ENCODE measurements at places on chromosomes 7 and 10. TPM values are rescaled to one million over a fixed set of nuclear protein-coding genes. Genes with fewer than 3 reads are reported as not detected.

GRCh38 chr10:77187376-77187999 lies 450.1 kb downstream of the KCNMA1 start:
- DNase-seq, result no peak

DNA sequence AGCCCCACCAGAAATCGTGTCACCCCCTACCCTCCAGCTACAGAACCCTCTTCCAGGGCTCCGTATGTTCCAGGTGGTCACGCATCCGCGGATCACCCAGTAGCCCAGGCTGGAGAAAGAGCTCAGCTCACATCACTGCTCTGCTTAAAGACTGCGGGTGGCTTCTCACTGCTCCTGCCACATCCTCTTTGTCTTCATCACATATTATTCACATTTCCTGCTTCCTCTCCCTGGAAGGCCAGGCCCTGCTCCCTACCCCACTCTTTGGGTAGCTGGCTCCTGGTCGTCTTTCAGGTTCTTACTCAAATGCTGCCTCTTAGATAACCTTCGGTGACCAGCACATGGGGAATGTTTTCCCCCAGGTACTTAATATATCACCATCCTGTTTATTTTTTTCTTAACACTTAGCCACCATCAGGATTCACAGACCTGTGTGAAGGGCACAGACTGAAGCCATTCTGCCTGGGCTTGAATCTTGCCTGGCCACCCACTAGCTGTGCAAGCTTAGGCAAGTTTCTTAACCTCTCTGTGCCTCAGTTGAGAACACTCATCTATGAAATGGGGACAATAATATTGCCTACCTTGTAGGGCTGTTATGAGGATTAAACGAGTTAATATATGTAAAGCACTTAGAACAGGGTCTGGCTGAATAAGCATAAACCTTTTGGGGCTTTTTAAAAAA lies 307.8 kb downstream of the PRPF18 start:
- DNase-seq, result no peak

DNA sequence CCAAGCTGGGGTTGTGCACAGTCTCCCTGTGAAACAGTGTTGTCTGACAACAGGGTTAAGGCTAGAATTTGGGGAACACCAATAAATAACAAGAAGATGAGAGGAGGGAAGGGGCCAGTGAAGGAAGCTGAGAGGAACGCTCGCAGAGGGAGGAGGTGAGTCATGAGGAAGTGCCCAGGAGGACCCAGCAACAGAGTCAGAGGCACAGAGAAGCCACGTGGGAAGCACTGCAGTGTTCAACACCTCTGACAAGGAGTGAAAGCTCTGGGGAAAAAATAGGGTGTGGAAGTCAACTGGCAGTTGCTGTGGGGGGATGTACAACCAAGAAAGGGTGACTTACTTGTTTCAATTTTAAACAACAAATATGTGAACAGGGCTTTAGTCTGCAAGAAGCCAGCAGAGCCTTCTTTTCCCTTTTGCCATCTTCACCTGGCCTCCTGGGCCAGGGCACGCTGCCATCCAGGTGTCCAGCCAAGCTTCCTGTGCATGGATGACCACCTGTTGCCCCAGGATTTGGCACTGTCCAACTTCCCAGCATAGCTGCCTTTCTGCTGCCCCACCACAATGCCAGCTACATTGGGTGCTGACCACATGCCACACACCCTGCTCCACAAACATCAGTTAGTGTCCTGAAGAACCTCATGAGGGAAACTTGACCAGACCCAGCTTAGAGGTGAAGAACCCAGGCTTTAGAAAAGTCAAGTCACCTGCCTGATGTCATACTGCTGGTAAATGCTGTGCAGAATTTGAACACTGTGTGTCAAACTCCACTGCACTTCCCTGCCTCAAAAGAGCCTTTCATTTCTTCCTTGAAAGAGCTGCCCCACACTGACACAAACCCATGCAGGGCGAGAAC lies 69.6 kb downstream of the ATXN7L1 start:
- DNase-seq, result no peak

- DNase-seq, result no peak
Observed at GRCh38 chr7:108463613-108464012, 7.4 kb upstream of the NRCAM start.

- no peak for DNase-seq
Observed at GRCh38 chr10:127257395-127257794, 61.0 kb upstream of the INSYN2A start.

- DNase-seq, result no peak
Observed at GRCh38 chr7:6433784-6434615, 13.8 kb downstream of the DAGLB start.

DNA sequence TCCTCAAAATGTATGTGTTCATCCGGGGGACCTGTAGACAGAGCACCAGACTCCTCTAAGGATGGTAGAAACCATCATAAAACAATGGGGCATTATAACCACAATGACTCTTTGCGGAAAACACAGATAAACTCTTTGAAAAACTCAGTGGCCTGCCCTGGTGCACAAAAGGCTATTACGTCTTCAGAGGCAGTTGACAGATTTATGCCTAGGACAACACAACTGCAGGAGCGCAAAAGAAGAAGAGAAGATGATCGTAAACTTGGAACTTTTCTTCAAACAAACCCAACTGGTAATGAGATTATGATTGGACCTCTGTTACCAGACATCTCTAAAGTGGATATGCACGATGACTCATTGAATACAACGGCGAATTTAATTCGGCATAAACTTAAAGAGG lies 6.0 kb downstream of the RBM48 start:
- DNase-seq, result no peak

DNA sequence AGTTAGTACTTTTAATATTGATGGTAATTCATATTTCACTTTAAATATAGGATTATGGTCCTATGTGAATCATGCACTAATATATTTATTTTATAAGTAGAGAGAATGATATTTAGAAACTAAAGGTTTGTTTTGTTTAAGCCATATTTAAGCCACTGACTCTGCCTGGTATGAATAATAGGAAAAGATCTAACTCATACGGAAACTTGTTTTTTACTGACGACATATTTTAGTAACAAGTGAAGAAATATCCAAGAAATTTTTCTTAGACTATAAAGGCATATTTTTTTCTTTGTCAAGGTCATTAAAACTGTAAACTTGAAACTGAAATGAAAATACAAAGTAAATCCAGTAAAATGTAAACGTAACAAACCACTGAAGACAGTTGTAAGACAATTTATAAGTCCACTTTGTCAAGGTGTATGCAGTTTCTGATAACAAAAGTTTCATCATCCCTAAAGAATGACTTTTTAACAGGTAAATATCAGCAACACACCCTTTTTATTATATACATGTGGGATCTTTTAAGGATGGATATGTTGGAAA lies 147.1 kb downstream of the PHF14 start:
- no peak for DNase-seq

DNA sequence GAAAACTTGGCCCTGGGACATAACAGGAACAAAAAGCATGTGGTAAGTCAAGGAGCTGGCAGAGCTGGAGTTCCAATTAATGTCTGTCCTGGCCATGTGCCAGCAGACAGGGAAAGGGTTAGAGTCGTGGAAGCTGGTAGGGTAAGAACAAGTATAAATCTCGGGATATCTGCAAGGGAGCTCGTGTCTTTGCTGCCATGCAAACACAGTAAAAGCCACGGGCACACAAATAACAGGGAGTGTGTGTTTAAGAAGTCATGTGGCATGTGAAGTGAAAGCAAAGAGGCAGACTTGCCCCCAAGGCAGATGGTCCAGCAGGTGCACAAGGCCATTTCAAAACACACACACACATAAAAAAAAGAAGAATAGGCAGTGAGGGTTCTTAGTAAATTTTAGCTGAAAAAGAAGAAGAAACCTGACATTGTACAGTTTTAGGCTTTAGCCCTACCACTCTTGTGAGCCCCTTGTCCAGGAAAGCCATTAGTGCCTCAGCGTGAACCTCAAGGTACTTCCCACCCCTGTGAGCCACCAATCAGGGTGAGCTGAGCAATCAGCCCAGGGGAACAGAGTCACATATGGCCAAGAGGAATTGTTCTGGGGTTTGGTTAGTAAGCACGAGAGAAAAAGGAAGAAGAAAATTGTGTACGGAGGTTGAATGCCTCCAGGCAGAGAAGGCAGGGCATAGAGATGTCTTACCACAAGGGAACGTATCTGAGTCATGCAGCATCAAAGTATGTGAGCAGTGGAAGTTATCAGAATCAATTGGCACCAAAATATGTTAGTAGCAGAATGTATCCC lies 32.8 kb upstream of the ARHGAP12 start:
- no peak for DNase-seq

DNA sequence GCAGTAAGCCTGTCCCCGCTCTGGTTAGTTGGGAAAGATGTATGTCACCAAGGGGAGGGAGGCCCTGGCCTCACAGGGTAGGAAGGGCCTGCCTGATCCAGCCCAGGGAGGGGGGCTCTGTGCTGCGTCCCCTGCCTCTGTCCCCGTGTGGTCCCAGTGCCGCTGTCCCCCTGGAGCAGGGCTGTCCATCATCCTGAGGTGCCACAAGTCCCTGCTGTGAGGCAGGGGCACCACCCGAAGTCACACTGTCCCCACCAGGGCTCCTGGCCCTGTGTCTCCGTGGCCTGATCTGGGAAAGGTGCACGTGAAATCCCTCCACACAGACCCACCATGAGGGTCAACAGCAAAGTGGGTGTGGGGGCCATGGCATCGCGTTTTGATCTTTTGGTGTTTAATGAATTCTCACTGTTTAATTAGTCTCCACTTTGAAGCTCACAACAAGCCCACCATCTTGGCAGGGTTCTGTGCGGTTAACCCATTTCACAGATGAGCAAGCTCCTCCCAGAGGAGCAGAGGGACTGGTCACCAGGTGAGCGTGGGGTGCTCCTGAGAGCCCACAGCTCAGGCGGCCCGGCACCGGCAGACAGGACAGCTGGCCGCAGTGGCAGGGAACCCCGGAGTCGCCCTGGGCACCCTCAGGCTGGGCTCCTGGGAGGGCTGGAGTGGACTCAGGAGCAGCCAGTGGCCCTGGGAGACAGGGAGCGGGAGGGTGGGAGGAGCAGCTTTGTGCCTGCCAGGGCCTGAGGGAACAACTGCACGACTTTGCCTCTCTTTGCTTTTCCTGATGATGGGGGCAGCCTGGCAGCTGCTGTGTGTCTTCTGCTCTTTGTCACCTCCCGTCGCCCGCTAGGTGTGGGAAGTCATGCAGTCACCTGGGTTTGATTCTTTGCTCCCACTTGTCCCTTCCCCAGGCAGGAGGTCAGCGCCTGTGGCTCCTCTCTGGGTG lies 12.0 kb upstream of the CRYGN start:
- no peak for DNase-seq

GRCh38 chr10:44357023-44357540 lies 27.8 kb downstream of the CXCL12 start:
- DNase-seq, result no peak

GRCh38 chr7:24721481-24722001 lies 35.7 kb downstream of the GSDME start:
- DNase-seq, result no peak

BLNK gene
- 53.6 TPM for polyA plus RNA-seq

MYO3A gene
- polyA plus RNA-seq, result 10.2 TPM

YAE1 gene
- 50.3 TPM for polyA plus RNA-seq

SH2D4B gene
- polyA plus RNA-seq, result 0.15 TPM

SLC16A12 gene
- 33.3 TPM for polyA plus RNA-seq
